ENCODE measurements at places on chromosomes 5 and 9. TPM values are rescaled to one million over a fixed set of nuclear protein-coding genes. Genes with fewer than 3 reads are reported as not detected.

Gene TMEM8B
- 15.1 TPM for total RNA-seq

Gene FOXD4L3
- not detected for total RNA-seq

Gene TMC1
- 0.42 TPM for total RNA-seq

Gene PCDHA13
- total RNA-seq = 0.05 TPM

Gene TOR4A
- 57.1 TPM for total RNA-seq

Gene LCP2
- total RNA-seq = 8.0 TPM

All from colonic mucosa (tissue), 4 donors.